Colonic mucosa (tissue), 4 donors: ENCODE measurements at places on chromosomes 5 and 9. TPM values are rescaled to one million over a fixed set of nuclear protein-coding genes. Genes with fewer than 3 reads are reported as not detected.

DNA sequence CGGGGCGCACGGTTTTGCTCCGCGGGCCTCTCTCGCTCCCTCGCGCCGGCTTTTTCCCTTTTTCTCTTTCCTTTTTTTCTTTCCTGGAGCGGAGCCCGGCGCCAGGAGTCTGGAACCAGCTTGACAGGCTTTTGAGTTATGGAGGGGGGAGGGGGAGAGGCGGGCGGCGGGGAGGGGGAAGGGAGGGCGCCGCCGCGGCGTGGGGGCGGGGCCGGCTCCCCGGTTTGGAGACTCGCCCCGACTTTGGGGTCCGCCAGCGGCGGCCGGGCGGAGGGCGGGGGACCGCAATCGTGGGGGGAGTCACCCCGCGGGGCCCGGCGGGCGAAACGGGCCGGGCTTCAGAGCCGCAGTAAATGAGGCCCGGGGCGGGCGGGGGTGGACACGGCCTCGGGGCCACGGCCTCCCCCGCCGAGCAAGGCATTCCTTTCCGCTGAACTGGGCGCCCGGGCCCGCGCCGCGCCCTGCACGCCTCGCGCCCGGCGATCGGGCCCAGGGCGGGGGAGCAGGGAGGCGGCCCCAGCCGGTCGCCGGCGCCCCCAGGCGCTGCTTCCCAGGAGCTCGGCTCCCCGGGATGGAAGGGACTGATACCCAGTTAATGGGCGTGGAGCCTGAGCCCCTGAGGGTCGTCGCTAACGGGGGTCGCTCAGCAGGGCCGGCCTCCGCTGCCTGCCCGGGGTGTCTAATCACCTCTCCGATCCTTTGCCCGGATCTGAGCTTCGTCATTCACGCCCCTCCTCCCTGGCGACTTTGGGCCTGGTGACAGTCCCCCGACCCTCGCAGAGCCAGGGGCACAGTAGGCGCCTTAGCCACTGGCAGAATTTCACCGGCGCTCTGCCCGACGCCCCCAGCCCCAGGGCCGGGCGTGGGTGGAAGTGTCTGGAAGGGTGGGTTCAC, 138.1 kb downstream of the C9orf50 start:
- peaks cover 10% of the 10 kb centered on the region for H3K4me1 ChIP-seq
- peak overlapping the region; percentile 50 for H3K4me3 ChIP-seq
- H3K27ac ChIP-seq: peak overlapping the region; percentile 95
- DNase-seq: peak; percentile 90
- H3K36me3 ChIP-seq: no peaks in the 10 kb centered on the region

DNA sequence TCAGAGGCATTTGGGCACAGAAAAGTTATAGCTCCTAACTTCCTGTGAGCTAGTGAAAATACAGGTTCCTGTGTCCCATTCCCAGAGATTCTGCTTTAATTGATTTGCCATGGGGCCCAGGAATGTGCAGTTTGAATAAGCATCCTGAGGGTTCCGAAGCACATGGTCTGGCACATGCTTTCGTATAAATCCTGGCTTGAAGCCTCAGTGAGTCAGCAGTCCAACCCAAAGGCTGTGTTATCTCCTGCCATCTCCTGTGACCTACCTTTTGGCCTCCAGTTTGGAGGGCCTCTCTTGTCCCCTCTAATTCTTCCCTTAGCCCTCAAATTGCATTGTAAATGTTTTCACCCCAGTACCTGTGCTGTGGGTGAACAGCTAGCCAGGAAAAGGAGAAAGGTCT, 183.8 kb downstream of the NR3C1 start:
- H3K27ac ChIP-seq: no peak overlapping the region
- H3K27me3 ChIP-seq: no peaks in the 10 kb centered on the region
- no peaks in the 10 kb centered on the region for H3K36me3 ChIP-seq
- H3K4me3 ChIP-seq: no peak overlapping the region
- H3K4me1 ChIP-seq: no peaks in the 10 kb centered on the region

DNA sequence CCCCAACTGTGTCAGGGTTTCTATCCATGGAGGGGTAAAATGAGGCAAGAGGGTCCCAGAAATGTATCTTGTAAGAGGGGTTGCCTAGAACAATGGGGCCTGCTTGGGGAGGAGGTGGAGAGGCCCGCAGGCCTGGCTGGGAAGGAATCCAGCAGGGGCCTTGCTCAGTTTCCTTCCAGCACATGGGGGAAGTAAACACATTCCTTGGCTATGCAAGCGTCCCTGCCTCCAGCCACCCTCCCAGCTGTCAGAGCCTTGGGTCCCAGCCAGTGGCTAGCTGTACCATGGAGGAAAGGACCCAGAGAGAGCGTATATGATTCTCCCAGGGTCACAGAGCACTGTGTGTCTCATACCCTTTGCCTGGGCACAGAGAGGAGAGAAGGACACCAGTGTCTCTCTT, 71.1 kb upstream of the IL17B start:
- no peaks in the 10 kb centered on the region for H3K36me3 ChIP-seq
- H3K27me3 ChIP-seq: no peaks in the 10 kb centered on the region
- H3K4me1 ChIP-seq: peaks cover 25% of the 10 kb centered on the region
- H3K4me3 ChIP-seq: no peak overlapping the region
- peak; percentile 55 for DNase-seq

DNA sequence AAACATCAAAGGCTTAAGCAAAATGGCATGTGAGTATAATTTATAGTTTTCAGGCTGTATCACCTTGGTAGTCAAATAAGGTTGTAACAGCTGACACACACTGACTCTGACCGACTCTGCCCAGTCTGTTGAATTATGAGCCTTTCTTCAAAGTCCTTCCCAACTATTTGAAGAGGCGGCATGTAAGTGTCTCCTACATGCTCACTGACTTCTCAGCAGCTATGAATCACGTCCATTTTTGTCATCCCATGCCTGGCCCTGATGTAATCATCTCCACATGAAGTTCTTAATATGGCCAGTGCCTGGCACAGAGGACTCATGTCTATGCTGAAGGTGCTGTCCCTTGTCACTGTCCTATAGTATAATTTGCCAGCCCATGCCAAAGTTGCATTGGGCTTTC, 5.1 kb upstream of the PTBP3 start:
- no peak for DNase-seq
- peak overlapping the region; percentile 15 for H3K27ac ChIP-seq
- H3K36me3 ChIP-seq: no peaks in the 10 kb centered on the region
- H3K4me1 ChIP-seq: no peaks in the 10 kb centered on the region
- H3K4me3 ChIP-seq: no peak overlapping the region

Gene PCDHA2
- not detected for total RNA-seq

DNA sequence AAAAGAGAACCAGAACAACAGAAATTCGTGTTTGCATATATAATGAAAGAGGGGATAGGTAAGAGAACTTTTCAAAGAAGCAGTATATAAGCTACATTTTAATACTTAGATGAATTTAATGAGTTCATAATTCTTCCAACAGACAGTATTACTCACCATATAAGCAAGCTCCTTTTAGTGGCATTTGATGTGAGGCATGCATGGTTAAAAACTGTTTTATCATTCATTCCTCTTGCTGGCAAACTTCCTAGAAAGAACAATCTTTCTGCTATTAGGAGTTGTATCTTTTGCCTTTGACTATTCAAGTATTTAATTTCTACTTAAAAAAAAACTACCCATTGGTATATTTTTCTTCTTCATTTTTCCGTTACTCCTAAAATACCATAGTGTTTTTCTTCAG, 65.7 kb upstream of the EIF4EBP3 start:
- DNase-seq: no peak
- no peaks in the 10 kb centered on the region for H3K27me3 ChIP-seq
- peaks cover 11% of the 10 kb centered on the region for H3K36me3 ChIP-seq
- no peaks in the 10 kb centered on the region for H3K4me1 ChIP-seq
- H3K4me3 ChIP-seq: no peak overlapping the region
- H3K27ac ChIP-seq: no peak overlapping the region

DNA sequence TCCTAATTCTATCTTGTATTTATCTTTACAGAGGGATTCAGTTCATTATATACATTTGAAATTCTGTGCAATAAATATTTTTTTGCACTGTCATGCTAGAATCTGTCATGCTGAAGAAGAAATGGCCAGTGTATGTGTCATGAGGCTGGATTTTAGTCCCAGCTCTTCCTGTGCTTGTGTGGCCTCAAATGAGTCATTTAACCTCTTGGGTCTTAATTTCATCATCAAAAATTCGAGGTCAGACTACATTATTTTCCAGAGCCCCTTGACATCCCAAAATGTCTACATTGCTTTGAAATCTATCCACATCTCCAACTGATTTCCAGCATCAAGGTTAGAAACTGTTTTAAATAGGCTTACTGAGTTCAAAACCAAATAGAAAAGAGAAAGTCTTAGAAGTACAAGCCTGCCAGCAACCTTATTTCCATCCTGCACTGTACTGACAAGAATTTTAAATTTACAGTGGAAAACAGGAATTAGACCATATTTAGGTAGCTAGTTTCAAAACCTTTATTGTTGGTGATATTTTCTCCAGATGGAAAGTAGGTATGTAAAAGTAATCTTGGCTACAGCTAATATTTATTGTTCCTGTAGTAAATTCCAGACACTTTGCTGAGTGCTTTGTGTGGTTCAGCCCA, 96.7 kb upstream of the MAMDC2 start:
- no peaks in the 10 kb centered on the region for H3K27me3 ChIP-seq
- H3K27ac ChIP-seq: no peak overlapping the region
- no peaks in the 10 kb centered on the region for H3K36me3 ChIP-seq
- no peak for DNase-seq
- H3K4me3 ChIP-seq: no peak overlapping the region

DNA sequence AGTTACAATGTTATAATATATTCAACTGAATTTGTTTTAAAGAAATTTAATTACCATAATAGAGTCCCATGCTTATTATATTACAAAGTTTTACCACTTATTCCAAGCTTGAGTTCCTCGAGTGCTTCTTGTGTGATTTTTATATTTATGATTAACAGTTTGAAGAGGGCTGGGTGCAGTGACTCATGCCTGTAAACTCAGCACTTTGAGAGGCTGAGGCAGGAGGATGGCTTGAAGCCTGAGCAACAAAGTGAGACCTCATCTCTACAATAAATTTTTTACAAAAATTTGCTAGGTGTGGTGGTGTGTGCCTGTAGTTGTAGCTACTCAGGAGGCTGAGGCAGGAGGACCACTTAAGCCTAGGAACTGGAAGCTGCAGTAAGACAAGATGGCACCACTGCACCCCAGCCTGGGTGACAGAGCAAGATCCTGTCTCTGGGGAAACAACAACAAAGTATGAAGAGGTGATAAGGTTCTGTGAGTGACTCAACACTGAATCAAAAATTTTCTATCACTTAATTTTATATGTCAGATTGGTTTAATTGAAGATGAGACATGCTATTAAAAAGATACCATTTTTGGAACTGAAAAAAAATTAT, 9.2 kb downstream of the POC5 start:
- H3K27me3 ChIP-seq: no peaks in the 10 kb centered on the region
- H3K27ac ChIP-seq: no peak overlapping the region
- no peak for DNase-seq
- no peak overlapping the region for H3K4me3 ChIP-seq
- no peaks in the 10 kb centered on the region for H3K4me1 ChIP-seq

- no peaks in the 10 kb centered on the region for H3K4me1 ChIP-seq
- H3K4me3 ChIP-seq: no peak overlapping the region
- no peaks in the 10 kb centered on the region for H3K27me3 ChIP-seq
- DNase-seq: no peak
Measured at GRCh38 chr5:9421884-9422283, 124.0 kb downstream of the SEMA5A start.

GRCh38 chr9:133734590-133735414, 3.4 kb downstream of the SARDH start:
- DNase-seq: no peak
- H3K4me3 ChIP-seq: no peak overlapping the region
- peaks cover 6% of the 10 kb centered on the region for H3K4me1 ChIP-seq

GRCh38 chr5:35810601-35811000, 46.1 kb upstream of the IL7R start:
- H3K4me1 ChIP-seq: no peaks in the 10 kb centered on the region
- no peak for DNase-seq
- H3K27me3 ChIP-seq: no peaks in the 10 kb centered on the region
- H3K27ac ChIP-seq: no peak overlapping the region

DNA sequence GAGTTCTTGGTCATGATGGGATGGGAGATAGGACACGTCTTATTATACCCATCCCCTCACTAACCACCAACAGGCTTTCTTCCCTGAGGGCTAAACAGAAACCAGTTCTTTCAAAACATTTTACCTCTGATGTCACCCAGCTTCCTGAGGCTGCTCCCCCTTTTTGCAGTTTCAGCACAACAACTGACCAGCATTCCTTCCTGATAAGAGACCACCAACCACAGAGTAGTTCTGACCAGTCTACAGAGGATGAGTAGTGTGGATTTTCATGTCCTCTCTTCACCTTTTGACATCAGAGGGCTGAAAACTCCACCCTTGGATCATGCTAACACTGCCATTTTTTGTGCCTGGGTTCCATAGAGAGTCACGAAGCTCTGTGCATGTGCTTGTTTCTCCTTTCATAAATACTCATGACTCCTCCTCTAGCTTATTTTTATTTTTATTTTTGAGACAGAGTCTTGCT, 82.6 kb downstream of the OSTF1 start:
- H3K4me1 ChIP-seq: no peaks in the 10 kb centered on the region
- H3K36me3 ChIP-seq: no peaks in the 10 kb centered on the region
- no peaks in the 10 kb centered on the region for H3K27me3 ChIP-seq
- H3K27ac ChIP-seq: no peak overlapping the region
